ENCODE measurements at places on chromosomes 13 and 19.

DNA sequence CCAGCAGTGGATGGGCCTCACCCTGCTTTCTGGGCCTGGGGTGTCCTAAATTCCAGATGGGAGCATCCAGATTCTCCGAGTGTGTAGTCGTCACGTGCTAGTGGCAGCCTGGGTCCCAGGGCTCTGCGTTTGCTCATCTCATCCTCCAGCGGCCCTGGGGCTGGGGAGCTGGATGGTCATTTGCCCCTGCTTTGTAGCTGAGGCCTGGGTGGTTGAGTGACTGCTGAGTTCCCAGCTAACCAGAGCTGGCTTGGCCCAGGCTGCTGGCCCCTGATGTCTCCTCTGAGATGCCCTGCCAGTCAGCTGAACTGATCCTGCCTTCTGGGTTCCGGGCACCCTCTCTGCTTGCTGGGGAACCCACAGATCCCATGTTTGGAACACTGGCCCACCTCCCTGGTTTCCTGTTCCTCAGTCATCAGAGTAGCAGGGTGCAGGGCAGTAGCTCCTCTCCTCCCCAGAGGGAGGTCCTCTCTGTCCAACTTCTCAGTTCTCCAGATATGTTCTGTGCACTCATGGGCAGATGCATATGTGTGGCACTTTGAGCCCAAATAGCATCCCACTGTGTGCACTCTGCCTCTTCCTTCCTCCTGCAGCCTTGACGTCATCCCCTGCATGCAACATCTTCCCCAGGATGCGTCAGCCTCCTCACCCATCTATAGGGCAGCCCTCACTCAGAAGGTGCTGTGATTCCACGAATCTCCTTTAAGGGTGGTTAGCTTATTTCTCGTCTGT lies 22.4 kb upstream of the CRTC1 start:
- no peak for DNase-seq

DNA sequence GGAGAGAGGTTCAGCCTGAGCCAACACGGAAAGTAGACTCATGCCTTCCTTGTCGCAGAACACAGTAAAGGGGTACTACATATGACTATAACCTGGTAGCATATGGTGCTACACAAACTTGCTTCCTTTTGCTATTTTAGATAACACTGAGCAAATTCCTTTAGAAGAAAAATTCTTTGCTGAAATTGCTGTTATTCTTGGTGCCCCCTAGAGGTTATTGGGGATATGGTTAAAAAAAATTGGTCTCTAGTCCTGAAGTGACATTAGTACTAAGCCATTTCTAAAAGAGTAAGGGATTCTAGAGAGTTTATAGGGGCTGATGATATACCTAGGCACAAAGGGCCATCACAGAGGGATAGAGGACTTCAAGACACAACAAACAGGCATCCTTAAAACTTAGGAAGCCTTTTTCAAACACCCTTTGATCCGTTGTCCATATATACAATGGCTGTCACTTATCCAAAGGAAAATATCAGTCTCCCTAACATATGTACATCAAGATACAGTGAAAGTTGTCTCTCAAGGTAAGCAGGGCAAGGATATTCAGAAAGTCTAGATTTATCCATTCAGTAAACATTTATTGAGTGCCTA lies 13.9 kb upstream of the HS6ST3 start:
- DNase-seq, result no peak

GRCh38 chr13:33509642-33510229 lies 224.2 kb upstream of the STARD13 start:
- no peak for DNase-seq

GRCh38 chr19:16684216-16684615 lies 23.3 kb downstream of the TMEM38A start:
- DNase-seq, result no peak
